H54 (cell line): ENCODE measurements at places on chromosomes 13 and 19.

DNA sequence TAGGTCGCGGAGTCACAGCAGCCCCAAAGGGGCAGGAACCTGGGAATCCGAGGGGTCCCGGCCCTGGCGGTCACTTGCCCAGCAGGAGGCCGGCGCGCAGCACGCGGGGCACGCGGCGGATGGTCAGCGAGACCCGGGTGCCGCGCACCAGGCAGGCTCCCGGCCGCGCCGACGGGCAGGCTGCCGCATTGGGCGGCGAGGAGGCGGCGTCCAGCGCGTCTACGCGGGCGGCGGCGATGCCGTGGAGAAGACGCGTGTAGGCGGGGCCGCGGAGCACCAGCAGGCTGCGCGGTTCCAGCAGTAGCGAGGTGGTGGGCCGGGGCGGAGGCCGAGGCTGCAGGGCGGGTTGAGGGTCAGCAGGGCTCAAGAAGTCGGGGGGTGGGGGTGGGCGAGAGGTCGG is 607 bp upstream of the SYNE4 start:
- DNase-seq, result no peak

DNA sequence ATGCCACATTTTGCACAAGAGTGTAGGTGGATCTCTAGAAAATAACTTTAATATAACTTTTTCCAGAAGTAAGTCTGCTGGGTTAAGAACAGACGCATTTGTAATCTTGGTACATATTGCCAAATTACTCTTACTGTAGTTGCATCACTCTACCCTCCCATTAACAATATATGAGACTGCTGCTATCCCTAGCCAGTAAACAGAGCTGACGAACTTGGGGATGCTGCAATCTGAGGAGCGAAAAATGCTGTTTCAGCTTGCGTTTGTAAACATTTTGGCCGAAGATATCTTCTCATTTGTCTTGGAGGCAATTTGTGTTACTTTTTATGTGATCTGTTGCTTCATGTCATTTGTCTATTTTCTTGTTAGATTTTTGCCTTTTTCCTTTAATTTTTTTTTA is 1482.8 kb downstream of the OLFM4 start:
- DNase-seq, result no peak

DNA sequence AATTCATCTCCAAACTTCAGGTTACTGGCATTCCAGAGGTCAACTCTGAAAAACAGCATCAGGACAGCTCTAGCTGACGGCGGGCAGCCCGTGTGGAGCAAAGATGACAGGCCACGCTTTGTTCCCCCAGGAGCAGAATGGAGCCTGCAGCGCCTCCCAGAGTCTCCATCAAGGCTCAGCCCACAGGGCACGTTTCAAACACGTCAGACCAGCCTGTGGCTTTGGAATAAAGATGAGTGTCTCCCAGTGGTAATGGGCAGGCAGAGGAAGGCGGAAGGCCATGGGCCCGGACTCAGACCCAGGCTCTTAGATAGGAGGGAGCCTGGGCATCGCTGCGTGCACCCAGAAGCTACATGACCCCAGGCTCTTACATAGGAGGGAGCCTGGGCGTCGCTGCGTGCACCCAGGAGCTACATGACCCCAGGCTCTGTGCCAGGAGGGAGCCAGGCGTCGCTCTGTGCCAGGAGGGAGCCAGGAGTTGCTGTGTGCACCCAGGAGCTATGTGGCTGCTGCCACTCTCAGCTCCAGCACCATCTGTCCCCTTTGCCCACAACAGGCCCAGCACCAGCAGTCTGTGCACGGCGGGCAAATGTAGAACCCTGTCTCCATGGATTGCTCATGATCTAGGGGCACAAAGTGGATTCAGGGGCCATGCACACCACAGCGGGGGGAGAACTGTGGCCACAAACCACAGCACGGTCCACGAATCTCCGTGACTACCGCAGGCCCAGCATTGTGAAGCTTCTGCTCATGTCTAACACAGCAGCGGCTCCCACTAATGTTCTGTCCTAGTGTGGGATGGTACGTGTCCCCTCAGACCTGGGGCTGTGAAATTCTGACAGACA is 47.8 kb upstream of the C13orf46 start:
- no peak for DNase-seq

GRCh38 chr19:10565028-10565566 is 713 bp downstream of the KRI1 start:
- DNase-seq, result no peak

GRCh38 chr13:63540061-63540460 is 2124.4 kb upstream of the PCDH20 start:
- no peak for DNase-seq

- DNase-seq, result peak; percentile 94
Observed at GRCh38 chr19:35352448-35353304, 5.0 kb downstream of the FFAR1 start.

DNA sequence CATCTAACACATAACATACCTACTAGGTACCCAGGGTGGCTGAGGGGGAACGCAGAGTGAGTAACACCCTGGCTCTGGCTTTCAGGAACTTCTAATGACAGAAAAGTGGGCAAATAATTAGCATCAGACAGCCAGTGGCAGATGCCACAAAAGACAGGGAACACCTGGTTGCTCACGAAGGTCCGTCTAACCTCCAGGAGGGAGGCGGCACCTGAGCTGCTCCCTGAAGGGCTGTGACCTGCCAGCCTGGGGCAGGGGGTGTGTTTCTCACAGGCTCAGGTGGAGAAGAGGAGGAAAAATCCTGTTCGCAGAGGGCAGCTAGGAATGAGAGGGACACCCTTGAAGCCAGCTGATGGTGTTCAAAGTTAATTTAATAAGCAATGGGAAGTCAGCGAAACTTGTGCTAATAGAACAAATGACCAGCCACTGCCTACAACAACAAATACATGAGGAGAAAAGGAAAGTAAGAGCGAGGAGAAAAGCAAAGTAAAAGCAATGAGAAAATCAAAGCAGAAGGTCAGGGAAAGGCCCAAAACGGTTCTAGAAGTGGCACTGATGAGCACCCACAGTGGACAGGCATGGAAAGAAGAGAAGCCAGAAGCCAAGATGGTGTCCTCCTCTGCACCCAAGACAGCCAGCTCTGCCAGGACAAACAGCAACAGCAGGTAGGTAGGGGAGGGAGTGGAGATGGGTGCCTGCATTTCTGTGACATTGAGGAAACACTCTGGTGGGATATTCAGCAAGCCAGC is 87.3 kb downstream of the STK24 start:
- DNase-seq, result no peak

DNA sequence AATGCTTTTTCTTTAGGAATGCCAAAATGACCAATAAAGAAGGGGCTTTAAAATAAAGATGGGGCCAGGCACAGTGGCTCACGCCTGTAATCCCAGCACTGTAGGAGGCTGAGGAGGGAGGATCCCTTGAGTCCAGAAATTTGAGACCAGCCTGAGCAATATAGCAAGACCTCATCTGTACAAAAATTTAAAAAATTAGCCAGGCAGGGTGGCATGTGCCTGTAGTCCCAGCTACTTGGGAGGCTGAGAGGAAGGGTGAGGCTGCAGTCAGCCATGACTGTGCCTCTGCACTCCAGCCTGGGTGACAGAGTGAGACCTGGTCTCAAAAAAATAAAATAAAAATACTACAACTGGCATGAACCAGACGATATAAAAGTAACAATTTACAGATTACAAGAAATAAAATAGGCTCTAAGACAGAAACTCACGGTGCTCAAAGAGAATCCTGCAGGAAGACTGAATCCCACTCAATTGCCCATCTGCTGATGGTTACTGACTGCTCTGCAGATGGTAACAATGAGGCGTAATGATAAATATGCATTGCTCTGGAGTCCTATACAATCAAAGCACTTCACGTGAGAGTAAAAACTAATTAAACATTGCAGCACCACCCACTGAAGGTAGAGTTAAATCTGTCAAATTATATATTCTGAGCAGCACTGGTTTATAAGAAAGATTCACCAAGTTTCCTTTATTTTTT is 93.2 kb downstream of the LHFPL6 start:
- DNase-seq, result no peak

- DNase-seq, result no peak
Observed at GRCh38 chr19:15838351-15838750, 22.9 kb upstream of the OR10H1 start.

- DNase-seq, result no peak
Observed at GRCh38 chr13:93289842-93290241, 63.2 kb downstream of the GPC6 start.

DNA sequence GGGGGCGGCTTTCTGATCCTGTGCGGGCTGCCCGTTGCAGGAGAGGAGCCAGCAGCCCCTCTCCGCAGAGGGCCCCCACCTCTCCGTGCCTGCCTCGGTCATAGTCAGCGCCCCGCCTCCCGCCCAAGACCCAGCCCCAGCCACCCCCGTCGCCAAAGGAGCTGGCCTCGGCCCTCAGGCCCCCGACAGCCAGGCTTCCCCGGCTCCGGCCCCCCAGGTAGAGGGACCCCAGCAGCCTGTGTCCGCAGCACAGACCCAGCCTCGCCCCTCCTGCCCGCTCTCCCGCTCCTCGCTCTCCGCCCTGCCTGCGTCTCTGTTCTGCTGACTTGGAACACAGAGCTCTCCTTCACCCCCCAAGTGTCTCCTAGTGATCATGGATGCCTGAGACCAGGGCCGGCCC is 31.3 kb upstream of the EHD2 start:
- no peak for DNase-seq

DNA sequence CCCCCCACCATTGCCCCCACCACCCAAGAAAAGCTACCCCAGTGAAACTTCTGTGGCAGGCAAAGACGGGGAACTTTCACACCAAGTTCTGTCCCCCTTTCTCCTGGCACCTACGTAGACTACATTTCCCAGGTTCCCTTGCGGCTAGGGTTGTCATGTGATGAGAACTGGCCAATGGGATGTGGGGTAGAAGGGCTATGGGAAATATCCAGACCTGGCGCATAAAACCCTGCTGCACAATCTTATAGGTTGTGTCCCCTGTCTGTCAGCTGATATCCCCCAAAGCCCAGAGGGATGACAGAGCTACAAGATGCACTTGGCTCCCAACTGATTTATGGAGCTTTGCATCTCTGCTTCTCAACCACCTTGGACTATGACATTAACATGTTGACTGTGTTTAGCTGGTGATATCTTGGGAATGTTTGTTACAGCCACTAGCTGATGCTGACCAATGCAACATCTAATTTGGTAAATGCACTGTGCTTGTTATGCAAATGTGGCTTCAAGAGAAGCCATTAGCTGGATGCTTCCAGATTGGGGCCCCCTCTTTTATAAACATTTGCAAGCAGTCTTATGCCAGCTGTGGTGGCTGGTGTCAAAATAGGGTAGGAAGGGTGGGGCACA is 6.1 kb downstream of the SH2D3A start:
- DNase-seq, result peak; percentile 53

- no peak for DNase-seq
Observed at GRCh38 chr19:1374250-1374577, 9.5 kb upstream of the NDUFS7 start.

DNA sequence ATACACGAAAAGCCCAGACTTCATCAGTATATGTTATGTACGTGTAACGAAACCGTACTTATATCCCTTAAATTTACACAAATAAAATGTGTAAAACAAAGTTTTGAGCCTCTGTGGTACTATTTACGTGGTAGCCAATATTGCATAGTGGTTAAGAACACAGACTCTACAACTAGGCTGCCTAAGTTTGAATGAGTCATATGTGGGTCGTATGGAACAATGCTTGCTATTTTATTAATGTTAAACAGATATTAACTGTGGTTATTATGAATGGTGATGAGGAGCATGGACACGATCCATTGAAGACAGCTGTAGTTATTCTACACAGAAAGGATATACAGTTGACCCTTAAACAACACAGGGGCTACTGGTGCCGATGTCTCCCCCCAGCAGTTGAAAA is 42.5 kb downstream of the DPY19L3 start:
- DNase-seq, result no peak
